AG08396 (cell line): ENCODE measurements at places on chromosomes 2 and 18.

- no peak for DNase-seq
Observed at GRCh38 chr18:23585897-23586248, 433 bp downstream of the NPC1 start.

GRCh38 chr2:218878926-218879761, 1.5 kb upstream of the WNT10A start:
- DNase-seq: no peak

GRCh38 chr2:163407296-163407695, 328.5 kb downstream of the FIGN start:
- DNase-seq: no peak

DNA sequence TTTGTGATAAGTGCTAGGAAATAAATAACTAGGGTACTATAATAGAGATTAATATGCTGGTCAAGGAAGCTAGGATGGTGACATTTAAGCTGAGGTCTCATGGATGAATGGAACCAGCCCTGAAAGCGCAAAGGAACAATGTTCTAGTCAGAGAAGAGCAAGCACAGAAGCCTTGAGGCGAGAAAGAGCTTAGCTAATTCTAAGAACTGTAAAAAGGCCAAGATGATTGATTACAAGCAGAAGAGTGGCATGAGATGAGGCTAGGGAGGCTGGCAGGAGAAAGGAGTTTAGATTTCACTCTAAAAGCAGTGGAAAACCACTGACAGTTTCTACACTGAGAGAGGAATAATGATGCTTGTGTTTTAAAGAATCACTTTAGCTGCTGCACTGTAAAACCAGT, 3.4 kb upstream of the YIPF4 start:
- DNase-seq: no peak

GRCh38 chr2:26438926-26439325, 37.2 kb downstream of the DRC1 start:
- DNase-seq: no peak

DNA sequence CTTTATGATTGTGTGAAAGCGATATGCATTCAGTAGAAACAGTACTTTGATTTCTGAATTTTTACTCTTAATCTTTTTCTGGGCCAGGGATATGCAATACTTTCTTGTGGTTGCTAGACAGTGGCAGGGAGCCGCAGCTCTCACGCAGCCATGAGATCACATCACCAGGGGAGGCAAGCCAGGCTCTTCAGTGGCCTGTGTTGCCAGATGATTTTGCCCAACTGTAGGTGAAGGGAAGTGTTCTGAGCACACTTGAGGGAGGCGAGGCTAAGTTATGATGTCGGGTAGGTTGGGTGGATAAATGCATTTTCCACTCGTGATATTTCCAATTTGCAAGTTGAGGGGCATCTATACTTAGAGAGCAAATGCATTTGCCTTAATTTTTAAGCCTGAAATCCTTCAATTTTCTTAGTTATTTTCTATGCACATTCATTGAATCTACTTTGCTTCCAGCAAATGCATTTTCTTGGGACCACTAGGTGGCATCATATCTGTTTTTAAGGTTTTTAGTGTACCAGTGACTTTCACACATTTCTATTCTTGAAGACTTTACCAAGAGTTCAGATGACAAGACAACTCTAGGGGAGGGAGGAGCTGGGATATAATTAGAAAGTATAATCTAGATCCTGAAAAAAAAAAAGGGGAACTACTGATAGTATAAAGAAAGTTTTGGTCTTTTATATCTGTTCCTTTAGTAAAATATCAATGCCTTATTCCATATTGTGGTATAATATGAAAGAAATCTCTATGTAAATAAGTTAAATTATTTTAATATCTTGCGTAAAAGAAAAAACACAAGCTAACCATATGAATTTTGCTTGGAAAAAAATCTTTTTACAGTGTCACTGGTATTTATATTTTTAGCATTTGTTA, 643.3 kb downstream of the SOCS6 start:
- peak; percentile 3 for DNase-seq

- DNase-seq: no peak
Observed at GRCh38 chr2:179646173-179646769, 215.1 kb downstream of the ZNF385B start.
